GM06990 (cell line): ENCODE measurements at places on chromosomes 1 and 21.

DNA sequence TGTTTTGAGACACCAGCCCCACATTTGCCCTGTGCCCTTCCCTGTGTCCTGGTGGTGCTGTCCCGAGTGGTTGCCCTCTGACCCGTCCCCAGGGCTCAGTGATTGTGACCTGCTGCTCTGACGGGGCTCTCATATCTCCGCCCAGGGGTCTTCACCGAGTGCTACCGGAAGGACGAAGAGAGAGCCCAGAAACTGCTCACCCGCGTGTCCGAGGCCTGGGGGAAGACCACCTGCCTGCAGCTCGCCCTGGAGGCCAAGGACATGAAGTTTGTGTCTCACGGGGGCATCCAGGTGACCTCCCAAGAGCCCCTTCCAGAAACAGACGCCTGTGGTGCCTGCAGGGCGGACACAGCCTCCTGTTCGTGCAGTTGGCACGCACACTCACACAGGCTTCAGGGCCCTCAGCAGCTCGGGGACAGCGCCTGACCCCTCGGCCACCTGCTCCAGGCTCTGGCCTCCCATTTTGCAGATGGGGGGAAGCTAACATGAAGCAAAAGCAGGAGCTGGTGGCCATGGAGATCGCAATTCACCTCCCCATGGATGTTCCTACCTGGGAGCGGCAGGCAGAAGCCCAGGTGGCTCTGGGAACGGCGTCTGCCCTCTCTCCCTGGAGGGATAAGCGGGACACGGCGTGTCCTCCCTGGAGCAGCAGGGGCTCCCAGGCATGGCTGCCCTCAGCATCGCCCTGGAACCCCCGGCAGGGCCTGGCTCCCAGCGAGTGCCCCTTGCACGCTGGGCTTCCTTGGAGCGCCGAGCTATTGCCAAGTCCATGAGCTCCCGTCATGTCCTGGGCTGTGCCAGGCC is 45.9 kb downstream of the TRPM2 start:
- no peak for DNase-seq

- no peak for DNase-seq
These were observed 3.5 kb upstream of the AADACL4 start for GRCh38 chr1:12640237-12640957.

- no peak for DNase-seq
These were observed 273.2 kb downstream of the GRIK3 start for GRCh38 chr1:36761113-36761512.

DNA sequence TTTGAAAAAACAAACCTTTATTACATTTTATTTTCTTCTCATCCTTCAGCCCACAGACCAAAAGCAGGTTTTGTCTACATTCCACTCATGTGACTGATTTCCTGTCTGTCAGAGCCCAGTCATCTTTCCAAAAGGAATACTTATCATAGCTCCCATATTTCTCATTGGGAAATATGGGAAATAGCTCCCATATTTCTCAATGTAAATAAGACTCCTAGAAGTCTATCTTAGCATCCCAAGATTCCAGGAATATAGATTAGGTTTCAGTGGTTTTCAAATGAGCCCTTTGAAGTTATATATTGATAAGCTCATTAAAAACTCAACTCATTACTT is 19.1 kb upstream of the NRDC start:
- no peak for DNase-seq

DNA sequence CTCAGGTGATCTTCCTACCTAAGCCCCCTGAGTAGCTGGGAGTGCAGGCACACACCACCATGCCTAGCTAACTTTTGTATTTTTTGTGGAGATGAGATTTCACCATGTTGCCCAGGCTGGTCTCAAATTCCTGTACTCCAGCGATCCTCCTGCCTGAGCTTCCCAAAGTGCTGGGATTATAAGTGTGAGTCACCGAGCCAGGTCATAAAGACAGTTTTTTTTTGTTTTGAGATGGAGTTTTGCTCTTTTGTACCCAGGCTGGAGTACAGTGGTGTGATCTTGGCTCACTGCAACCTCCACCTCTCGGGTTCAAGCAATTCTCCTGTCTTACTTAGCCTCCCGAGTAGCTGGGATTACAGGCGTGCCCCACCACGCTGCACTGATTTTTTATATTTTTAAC is 42.1 kb downstream of the KIF1B start:
- DNase-seq, result no peak

GRCh38 chr21:29664615-29665014 is 275.2 kb downstream of the GRIK1 start:
- no peak for DNase-seq

DNA sequence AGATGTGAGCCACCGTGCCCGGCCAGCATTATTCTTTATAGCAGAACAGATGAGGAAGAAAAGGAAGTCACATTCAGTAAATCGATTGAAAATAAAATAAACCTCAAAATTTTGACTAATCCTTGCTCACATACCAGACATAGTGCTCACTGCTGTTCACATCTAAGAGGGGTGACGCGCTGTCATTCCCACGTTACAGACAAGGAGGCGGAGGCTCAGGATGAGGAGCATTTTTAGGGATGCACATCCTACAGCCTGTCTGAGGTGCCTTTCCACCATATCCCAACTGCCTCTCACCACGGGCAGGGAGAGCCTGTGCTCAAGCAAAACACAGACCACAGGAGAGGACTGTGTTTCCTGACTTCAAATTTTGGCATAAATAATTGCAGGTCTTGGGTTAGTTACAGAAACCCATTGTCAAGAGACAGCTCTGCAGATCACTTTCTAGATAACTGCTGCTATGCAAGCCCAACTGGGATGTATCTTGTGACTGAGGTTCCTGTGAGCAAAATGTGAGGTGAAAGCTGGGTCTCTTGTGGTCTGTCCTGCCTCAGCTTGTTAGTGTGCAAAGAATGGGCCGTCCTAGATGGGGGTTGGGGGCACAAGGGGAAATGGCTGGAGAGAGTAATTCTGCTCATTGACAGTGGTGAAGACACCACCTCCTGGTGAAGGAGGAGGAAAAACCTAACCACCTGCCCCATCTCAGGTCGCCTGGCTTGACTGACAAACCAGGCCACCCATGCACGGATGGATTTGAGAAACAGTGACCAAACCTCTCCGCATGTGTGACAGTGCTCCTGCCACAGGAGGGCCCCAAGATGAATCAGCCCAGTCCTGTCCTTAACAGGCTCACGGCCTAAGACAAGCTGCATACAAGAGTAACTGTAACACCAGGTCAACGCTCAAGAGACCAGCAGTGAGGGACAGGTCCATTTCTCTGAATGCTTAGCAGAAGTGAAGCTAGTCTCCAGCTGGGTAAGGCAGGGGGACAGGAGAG is 8.2 kb downstream of the TNN start:
- no peak for DNase-seq

DNA sequence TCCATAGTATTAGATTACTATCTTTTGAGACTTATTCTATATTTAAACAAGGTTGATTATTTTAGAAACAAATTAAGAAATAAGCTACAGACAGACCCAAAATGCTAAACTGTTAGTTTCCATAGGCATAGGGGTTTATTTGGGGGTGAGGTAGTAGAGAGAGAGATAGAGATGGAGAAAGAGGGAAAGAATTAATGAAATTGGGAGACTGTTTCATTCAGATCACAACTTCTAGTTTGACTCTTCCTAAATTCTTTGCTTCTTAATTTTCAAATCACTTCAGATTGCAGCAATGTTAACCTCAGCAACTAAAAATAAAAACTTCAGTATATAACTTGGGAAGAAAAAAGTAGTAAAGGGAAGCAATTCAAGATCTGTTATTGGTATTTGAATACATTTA is 3.4 kb downstream of the JUN start:
- no peak for DNase-seq

DNA sequence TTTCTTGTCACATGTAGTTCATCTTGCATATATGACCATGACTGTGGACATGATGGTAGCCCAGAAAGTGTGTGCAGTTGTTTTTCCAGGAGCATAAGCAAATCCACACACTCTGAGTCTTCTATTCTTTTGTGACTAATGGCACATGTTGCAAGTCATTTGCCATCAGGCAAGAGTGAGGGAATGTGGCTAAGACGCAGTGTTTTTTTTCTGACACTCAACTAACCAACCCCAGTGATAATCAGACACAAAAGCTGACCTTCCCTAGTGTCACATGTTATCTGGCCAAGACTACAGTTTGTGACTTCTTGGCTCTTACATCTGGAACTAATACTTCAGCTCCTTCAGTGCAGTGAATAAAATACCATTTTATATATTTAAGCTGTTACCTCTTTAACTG is 108.8 kb downstream of the ITSN1 start:
- DNase-seq, result no peak

GRCh38 chr1:227234998-227235405 is 83.3 kb downstream of the CDC42BPA start:
- no peak for DNase-seq

DNA sequence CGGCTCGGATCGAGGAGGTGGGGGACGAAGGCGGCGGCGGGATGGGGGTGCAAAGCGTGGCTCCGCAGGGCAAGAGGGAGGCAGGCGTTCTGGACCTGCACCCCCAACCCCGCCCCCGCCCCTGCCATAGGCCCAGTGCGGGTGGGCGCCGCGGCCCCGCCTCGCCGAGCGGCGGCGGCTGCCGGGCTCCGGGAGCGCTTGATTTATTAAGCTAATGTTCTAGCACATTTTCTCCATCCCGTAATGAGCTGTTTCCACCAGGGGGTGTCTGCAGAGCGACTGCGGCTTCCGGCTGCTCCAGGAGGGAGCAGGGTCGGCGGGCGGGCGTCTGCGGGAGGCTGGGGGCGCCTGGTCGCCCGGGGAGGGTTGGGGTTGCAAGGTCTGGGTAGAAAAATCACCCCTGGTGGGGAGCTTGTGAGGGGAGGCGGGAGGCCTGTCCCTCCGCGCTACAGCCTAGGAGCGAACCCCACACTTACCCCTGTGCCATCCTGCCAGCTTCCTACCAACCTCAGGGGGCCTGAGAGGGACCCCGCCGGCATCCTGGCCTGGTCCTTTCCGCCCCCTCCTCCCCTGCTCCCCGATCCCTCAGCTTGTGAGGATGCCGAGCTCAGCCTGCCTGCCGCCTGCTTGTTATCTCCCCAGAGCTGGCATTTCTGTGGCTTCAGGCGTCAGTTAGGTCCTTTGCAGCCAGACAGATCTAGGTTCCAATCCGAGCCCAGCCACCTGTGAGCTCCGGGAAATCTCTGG is 48.5 kb upstream of the ACOT11 start:
- no peak for DNase-seq

GRCh38 chr1:201042779-201043461 is 19.4 kb upstream of the KIF21B start:
- DNase-seq, result peak; percentile 47

GRCh38 chr1:29953961-29954360 is 717.6 kb downstream of the PTPRU start:
- DNase-seq, result no peak

DNA sequence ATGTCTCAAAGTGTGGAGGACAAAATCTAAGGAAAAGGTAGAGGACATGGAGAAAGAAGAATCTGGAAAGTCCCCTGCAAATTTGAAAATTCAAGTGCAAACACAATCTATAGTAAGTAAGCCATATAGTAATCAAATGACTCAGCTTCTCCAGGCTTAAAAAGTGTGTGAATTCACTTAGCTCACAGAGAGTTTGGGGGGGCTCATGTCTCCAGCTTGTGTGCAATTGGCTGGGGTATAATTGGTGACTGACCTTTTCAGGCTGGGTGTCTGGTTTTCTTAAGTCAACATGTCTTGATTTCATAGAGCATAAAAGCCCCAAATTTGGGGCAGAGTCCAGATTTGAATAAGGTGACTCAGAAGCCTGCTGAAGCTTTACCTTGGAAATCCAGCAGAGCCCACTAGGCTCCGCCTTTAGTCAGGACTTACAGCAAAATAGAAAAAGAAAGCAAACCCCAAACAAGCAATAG is 8.6 kb downstream of the CLDN14 start:
- peak; percentile 45 for DNase-seq

- DNase-seq, result no peak
These were observed 36.5 kb upstream of the ADAMTS1 start for GRCh38 chr21:26881504-26882228.
